ENCODE measurements at places on chromosomes 5 and 9.
A peak's percentile ranks its signal among the peaks of the same experiment; 100 is the strongest.

DNA sequence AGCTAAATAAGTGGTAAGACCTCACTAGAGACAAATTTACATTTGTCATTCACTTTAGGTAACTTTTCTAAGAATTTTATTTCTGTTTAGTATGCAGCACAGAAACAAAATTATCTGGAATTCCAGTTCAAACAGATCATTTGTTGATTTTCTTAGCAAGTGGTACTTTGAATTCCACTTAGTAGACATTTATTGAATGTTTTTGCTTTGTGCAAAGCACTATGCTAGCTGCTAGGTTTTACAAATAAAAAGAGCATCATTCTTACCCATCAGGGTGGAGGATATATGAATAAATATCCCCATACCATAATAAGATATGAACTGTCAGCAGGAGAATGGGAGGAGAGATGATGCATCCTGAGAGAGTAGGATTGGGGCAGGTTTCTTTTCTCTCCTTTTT is 35.4 kb downstream of the GNG10 start:
- no peak for DNase-seq

GRCh38 chr5:154214371-154215106 is 24.0 kb downstream of the GALNT10 start:
- peak; percentile 56 for DNase-seq

- no peak for DNase-seq
Observed at GRCh38 chr9:88898039-88898720, 93.1 kb upstream of the S1PR3 start.

GRCh38 chr9:26013199-26013598 is 335.0 kb upstream of the TUSC1 start:
- DNase-seq: no peak

DNA sequence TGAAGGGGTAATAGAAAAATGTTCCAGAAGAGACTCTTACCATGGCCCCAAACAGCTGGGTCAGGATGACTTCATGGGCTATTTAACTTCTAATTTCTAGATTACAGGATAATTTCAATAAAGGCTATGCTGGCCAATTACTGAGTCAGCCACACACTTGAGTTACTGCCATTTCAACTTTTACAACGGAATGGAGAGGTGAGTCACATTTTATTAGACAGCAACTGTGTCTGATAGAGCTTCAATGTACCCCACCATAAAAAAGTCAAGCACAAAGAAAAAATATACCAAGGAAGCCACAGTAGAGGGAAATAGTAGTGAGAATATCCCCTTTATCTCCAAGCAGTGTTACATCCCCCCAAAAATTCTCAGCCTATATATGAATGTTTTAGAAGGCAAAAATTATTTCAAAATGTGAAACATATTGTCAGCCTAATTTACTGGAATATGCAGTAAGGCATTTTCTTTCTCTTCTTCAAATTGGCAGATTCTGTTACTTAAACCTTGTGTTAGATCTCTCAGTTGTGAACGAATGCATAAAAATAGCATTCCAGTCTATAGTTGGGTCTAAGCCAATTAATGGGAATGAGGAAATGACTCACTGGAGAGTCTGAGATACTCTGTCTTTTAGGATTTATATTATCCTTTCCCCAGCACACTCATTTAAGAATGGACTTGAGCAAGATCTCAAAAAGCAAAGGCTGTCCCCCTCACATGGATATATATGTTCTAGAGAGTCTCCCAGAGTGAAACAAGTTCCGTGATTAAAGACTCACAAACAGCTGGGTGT is 47.1 kb upstream of the RAI14 start:
- peak; percentile 87 for DNase-seq

DNA sequence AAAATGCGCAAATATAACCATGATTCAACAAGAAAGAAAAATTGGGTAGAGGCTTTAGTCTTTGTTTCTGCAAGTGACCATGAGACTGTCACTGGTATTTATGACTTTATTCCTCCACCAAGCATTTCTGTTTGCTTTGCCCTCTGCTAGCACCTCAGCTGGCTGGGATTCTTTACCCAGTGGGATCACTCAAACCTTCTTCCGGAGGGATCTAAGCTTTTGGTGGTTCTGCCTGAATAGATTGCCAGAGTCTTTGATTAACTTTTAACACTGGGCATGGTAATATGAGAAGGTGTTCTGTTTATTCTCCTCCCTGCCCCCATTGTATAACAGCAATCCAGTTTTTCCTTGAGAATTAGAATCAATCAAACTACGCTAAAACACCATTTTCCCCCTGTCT is 59.1 kb upstream of the FBN2 start:
- no peak for DNase-seq

Data from RKO (cell line).